ENCODE measurements at places on chromosomes 6 and 20. TPM values are rescaled to one million over a fixed set of nuclear protein-coding genes. Genes with fewer than 3 reads are reported as not detected.

HLA-DPA1 gene
- not detected for total RNA-seq

KCNK16 gene
- total RNA-seq: not detected

BEND6 gene
- 0.70 TPM for total RNA-seq

VGLL2 gene
- total RNA-seq: not detected

GFRAL gene
- total RNA-seq: not detected

TOMM34 gene
- 39.2 TPM for total RNA-seq

PGBD1 gene
- total RNA-seq: 5.1 TPM

SEL1L2 gene
- total RNA-seq: not detected

Data from A549 treated with Mapracorat at 1 μM for 4 hours (cell line).